Breast epithelium (tissue), 4 donors: ENCODE measurements at places on chromosomes 6 and 20.
A peak's percentile ranks its signal among the peaks of the same experiment; 100 is the strongest.

GRCh38 chr6:110491299-110491643, 14.9 kb upstream of the SLC22A16 start:
- no peak for DNase-seq

- DNase-seq = no peak
These were observed 60.9 kb downstream of the PLCB4 start for GRCh38 chr20:9129756-9130155.

DNA sequence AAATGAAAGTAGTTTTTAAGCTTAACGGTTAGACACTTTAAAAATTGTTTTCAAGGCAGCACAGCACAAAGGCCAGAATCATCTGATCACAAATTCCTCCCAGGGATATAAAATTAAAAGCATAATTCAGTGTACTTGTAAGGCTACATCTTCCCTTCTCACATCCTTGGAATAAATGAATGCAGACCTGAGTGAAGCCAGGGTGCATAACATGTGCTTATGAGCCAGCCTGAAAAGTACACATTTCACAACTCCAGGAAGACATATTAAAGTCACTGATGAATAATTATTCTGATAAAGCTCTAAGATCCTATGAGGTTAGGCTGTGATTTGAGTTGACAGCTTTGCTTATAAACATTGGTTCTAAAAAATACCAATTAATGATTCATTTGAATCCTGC, 163.6 kb downstream of the BTBD9 start:
- no peak for DNase-seq

- no peak for DNase-seq
These were observed 101.5 kb downstream of the KIF6 start for GRCh38 chr6:39623750-39624149.

GRCh38 chr6:161788531-161788930, 514.7 kb upstream of the AGPAT4 start:
- DNase-seq = no peak

GRCh38 chr6:14193524-14193923, 76.0 kb downstream of the CD83 start:
- no peak for DNase-seq

DNA sequence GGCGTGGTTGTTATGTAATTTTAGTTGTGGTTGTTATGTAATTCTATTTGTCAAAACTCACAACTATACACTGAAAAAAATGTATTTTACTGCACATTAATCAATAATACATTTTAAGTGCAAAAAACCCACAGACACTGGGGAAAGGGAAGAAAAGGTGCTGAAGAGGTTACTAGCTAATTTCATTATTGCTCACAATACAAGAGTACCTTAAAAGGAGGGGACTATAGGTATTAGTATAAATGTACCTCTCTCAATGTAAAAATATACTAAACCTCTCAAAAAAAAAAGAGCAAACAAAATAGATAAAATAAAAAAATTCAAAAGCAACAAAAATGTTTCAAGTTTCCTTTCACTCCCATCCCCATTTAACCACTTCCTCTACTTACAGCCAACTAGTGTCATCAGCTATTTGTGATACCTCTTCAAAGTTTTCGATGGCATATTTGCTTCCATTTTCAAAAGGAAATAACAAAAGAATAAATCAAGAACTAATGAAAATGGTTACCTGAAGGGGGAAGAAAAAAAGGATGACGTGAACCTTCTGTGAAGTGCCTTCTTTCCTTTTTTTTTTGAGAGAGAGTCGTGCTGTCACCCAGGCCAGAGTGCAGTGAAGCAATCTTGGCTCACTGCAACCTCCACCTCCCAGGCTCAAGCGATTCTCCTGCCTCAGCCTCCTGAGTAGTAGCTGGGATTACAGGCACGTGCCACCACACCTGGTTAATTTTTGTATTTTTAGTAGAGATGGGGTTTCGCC, 30.2 kb downstream of the RANBP9 start:
- no peak for DNase-seq

DNA sequence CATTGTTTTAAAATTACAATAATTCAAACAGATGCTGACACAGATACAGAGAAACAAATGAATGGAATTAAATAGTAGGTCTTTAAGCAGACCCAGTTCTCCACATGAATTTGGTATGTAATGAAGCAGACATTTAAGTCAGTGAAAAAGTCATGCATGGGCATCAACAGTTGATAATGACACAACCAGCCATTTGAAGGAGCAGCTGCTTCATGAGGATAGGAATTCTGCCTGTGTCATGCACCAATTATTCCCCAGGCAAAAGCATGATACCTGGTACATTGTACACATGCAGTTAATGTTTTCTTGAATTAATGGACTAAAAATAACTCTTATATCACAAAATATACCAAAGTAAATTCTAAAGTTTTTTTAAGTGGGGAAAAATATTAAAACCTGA, 11.2 kb upstream of the HEY2 start:
- DNase-seq = no peak

GRCh38 chr6:15882915-15883314, 220.1 kb upstream of the DTNBP1 start:
- no peak for DNase-seq

- DNase-seq = no peak
These were observed 17.0 kb downstream of the UQCC2 start for GRCh38 chr6:33694401-33694931.

DNA sequence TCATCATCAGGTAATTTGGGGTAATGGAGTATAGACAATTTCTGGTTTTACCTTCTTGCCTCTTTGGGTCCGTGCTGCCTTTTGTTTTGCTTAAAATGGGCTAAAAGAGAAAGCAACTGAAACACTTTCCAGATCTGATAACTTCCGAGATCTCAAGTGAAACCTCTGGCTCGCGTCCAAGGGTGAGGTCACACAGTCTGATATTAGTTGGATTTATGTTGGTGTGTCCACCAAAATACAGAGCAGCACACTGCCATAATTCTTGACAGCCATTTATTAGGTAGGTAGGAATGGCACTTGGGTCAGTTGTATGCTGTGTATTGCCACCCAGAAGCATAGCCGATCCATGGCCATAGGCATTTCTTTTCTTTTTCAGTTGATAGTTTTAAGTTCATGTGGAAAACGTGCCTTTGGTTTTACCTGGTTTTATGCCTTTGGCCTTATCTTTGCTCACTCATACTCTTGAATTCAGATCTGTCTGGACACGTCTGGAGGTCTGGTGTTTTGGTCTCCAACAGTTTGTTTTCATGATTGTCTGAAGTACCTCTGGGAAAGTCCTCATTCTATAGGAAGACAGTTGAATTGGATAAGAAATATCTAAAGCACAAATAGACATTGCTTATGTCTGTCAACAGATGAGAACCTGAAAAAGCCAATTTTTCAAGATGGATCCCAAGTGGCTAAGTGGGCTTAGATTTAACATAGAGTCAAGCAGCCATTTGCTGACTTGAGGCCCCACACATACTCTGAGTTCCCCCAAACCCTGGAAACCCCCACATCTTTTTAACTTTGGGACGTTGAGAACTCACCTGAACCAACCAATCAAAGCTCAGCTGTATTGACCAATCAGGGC, 320.8 kb downstream of the SOX4 start:
- DNase-seq = peak; percentile 44

- DNase-seq = no peak
These were observed 29.1 kb downstream of the TRAM2 start for GRCh38 chr6:52547647-52548352.

DNA sequence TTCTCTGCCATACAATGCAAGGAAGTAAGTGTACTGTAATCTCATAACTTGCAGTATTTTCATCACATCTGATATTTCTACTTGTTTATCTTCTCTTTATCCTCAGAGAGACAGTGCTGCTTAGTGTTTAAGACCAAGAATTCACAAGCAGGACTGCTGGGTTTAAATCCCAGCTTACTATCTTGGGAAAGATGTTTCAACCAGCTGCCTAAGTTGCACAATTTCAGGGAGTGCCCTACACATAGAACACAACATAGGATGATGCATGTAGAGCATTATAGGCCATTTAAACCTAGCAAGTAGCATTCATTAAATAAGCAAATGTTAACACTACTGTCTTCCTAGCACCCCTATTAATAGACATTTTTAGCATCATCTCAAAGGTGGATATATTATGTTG, 205.2 kb upstream of the CEP162 start:
- DNase-seq = no peak

GRCh38 chr20:7912551-7912950, 27.7 kb downstream of the HAO1 start:
- no peak for DNase-seq

GRCh38 chr20:53702617-53703016, 109.0 kb upstream of the ZNF217 start:
- no peak for DNase-seq

DNA sequence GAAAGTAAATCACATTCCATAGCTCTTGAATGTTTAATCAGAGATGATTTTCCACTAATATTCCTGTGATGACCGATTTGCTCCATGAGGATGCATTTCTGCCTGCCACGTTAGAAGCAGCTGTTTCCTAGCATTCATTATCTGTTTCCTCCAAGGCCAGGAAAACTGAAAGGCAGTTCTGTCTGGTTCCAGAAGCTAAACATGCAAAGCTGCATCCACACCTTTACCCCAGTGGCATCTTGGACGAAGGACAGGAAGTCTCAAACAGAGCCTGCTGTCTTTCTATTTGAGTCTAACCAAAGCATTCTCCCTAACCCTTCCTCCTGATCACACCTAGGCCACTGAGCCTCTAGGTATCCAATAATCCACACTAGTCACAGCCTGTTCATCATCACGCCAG, 27.6 kb downstream of the CNKSR3 start:
- DNase-seq = no peak

- no peak for DNase-seq
These were observed 564.3 kb upstream of the MARCKS start for GRCh38 chr6:113292646-113293422.

- no peak for DNase-seq
These were observed 91.9 kb upstream of the SIRPA start for GRCh38 chr20:1803061-1803931.

- no peak for DNase-seq
These were observed 472 bp upstream of the PAQR8 start for GRCh38 chr6:52361414-52361944.

DNA sequence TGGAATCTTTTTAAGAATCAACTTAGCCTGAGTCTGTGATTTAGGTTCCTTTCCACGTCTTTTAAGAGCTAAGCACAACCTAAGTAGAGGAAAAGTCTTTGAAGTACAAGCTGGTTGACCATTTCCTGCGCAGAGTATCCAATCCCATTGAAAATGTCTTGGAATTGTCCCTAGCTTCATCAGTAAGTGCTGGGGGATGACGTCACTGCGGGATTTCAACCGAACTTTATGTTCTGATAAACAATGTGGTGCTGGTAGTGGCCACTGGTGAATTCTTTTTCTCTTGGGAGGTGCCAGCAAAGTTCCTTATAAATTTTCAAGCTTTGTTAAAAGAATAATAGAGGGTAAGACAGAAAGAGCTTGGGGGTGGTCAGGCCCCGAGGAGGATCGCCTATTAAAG, 69.2 kb downstream of the PDE7B start:
- no peak for DNase-seq

GRCh38 chr20:2919518-2920245, 46.4 kb downstream of the PTPRA start:
- no peak for DNase-seq

DNA sequence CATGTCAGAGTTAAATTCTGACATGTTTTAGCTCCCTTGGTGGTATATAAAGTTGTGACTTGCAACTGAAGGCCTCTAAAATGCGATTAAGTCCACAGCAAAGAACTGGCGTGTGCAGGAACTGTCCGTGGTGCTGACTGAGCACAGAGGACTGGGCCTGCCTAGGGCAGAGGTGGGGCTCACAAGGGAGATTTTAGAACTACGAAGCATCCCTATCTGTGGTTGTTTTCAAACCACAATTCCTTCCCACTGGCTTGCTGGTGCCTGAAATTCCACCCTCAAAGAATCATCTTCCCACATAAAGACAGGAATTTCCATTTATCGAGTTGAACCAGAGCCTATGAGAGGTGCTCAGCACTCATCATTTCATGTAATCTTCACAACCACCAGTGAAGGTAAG, 30.1 kb downstream of the RIMS4 start:
- DNase-seq = no peak

DNA sequence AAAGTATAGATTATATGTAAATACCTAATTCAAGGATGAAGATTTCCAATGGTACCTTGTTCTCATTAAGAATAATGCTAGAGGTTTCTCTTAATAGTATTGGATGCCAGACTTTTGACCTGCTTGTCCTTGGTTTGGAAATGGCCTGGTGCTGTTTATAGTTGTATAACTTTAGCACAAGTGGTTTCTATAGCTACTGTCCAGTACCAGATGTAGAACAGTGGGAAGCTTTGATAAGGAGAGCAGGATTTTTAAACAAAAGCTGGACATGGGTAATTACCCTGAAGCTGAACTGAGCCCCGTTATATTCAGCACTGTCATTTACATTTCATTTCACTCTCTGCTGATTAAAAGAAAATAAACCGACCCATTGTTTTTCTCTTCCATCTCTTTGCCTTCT, 43.7 kb downstream of the TRMT11 start:
- DNase-seq = no peak

GRCh38 chr20:47724396-47724795, 60.9 kb downstream of the SULF2 start:
- no peak for DNase-seq

DNA sequence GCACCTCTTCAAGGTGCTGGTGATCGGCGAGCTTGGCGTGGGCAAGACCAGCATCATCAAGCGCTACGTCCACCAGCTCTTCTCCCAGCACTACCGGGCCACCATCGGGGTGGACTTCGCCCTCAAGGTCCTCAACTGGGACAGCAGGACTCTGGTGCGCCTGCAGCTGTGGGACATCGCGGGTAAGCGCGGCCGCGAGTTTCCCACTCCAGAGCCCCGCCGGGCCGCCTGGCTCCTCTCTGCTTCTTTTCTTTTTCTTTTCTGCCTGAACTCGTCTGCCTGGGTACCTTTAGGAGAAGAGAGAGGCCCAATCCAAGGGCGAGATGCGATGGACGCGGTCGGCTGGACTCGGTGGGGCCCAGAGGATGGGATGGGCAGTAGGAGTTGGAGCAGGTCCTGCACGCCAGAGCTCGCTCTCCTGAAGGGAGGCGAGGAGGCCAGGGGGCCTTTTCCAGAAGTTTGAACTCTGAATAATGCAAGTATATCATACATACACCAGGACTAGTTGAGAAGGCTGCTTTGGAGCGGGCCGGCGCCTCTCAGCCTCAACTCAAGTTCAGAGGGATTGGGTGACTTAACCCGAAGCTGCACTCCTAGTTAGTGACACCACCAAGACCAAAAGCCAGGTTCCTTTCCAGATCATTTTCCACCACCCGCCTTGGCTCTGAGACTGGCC, 445 bp downstream of the RAB32 start:
- DNase-seq = peak; percentile 51

- no peak for DNase-seq
These were observed 36.0 kb downstream of the TGM6 start for GRCh38 chr20:2416541-2417212.

DNA sequence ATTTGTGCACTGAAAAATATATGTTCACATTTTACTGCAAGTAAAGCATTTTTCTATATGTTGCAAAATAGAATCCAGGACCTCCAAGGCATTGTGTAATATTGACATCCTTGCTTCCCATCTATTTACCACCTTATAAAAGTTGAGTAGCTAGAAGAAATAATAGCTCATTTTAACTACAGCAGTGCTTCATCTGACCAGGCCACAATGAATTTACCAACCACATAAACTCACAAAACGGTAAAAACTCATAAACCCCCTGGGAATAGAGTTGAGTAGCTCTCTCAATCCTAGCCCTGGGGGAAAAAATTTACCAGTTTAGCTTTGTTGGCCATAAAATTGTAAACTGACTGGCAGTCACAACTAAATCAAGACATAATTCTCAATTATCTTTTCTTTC, 3.9 kb downstream of the ATXN1 start:
- DNase-seq = no peak
